ENCODE measurements at places on chromosomes 1 and 21.

GRCh38 chr1:37741662-37742061, 23.3 kb downstream of the EPHA10 start:
- H3K4me3 ChIP-seq, result no peak overlapping the region
- peaks cover 22% of the 10 kb centered on the region for H3K27me3 ChIP-seq
- DNase-seq, result no peak
- H3K36me3 ChIP-seq, result no peaks in the 10 kb centered on the region

DNA sequence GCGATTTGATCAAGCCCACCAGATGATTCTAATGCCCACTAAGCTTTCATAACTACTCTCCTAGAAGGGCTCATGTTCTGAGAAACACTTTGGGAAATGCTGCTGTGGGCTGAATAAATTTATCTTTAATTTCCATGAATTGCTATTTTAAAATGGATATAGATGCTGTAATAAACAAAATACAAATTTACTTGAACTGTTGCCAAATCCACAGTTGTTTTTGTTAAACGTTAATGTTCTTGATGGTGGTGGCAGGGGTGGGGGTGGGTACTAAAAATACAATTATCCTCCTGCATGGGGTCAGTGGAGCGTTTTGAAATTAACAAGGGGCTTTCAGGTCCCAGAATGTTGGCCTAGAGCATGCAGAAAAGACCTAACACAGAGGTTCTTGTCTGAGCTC, 244.7 kb upstream of the POU3F1 start:
- DNase-seq, result no peak
- peaks cover 44% of the 10 kb centered on the region for H3K27me3 ChIP-seq
- H3K27ac ChIP-seq, result no peak overlapping the region
- H3K4me3 ChIP-seq, result no peak overlapping the region

- peaks cover 3% of the 10 kb centered on the region for H3K4me1 ChIP-seq
- H3K4me3 ChIP-seq, result no peak overlapping the region
- no peak overlapping the region for H3K27ac ChIP-seq
- no peaks in the 10 kb centered on the region for H3K27me3 ChIP-seq
- no peak for DNase-seq
These were observed 1679.0 kb upstream of the B3GALT2 start for GRCh38 chr1:194865383-194865782.

- H3K36me3 ChIP-seq, result peaks cover 9% of the 10 kb centered on the region
- DNase-seq, result no peak
- no peak overlapping the region for H3K27ac ChIP-seq
- no peaks in the 10 kb centered on the region for H3K27me3 ChIP-seq
These were observed 48.5 kb downstream of the BACE2 start for GRCh38 chr21:41216486-41216885.

GRCh38 chr1:21589618-21590017, 79.5 kb downstream of the RAP1GAP start:
- no peak overlapping the region for H3K27ac ChIP-seq
- DNase-seq, result no peak
- H3K4me1 ChIP-seq, result no peaks in the 10 kb centered on the region

DNA sequence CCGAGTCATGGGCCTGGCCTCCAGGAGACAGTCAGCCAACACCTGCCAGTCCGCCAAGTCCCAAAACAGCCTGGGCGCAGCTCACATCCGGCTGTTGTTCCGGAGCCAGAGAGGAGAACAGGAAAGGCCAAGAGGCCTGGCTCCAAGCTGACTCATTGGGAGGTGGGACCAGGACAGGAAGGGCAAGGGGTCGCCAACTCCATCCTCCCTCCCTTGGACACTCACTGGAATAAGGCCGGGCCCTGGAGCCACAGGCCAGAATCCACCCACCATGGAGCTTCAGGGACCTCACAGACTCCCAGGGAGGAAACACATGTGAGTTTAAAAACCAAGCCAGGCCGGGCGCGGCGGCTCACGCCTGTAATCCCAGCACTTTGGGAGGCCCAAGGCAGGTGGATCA, 25.1 kb upstream of the CLIC4 start:
- H3K4me1 ChIP-seq, result no peaks in the 10 kb centered on the region
- no peaks in the 10 kb centered on the region for H3K27me3 ChIP-seq
- no peaks in the 10 kb centered on the region for H3K36me3 ChIP-seq
- no peak for DNase-seq

- H3K36me3 ChIP-seq, result no peaks in the 10 kb centered on the region
- peaks cover 3% of the 10 kb centered on the region for H3K4me1 ChIP-seq
- no peak overlapping the region for H3K27ac ChIP-seq
- no peaks in the 10 kb centered on the region for H3K27me3 ChIP-seq
- no peak overlapping the region for H3K4me3 ChIP-seq
- no peak for DNase-seq
These were observed 8.6 kb upstream of the LRRC8B start for GRCh38 chr1:89516055-89516454.

DNA sequence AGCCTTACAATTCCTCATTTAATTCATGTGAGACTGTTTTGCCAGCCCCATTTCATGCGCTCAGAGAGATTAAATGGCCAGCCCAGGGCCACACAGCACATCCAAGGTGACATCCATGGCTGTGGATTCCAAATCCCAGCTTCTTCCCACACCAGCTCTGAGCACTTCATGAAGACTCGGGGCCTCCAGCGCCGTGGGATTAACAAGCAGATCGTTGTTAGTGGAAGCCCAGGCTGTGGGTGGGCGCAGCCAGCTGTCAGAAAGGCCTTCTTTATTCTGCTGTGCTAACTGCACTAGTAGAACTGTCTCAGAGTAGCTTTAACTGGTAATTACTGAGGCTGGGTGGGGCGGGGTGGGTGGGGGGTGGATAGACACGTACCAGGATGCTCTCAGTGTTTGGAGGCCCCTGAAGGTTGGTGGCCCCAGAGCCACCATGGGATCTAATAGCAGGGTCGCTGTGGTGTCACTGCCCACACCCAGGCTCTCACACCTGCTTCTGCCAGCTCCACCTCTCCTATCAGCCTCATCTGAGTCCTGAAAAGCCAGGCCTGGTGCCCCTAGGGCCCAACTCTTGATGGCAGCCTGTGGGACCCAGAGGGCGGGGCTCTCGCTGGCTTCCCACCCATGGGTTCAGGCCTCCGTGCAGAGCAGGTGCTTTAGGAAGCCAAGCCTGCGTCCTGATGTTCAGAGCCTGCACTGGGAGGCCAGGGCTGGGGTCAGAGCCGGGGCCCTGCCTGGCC, 3.4 kb downstream of the BMP8A start:
- no peaks in the 10 kb centered on the region for H3K36me3 ChIP-seq
- H3K27me3 ChIP-seq, result peaks cover 24% of the 10 kb centered on the region
- no peak for DNase-seq

DNA sequence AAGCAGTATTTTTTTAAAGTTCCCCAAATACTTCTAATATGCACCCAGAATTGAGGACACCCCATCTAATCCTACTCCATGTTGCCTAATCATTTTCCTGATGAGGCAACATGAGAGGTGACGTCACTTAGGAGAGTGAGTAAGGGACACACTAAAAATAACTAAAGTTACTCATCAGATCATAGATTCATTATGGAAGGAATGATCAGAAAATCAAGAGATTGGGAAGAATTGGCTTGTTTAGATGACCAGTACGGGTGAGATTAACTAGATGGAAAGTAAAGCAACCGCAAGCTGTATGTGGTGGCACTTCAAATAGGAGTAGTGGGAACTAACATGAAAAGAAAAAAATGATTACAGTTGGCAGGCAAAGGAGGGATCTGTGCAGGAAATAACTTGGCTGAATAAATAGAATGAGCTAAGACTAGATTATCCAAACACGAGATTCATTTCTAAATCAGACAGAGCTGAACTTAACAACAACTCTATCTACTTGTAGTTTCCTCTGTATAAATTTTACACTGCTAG, 61.4 kb upstream of the CXADR start:
- H3K36me3 ChIP-seq, result no peaks in the 10 kb centered on the region
- no peak for DNase-seq
- H3K27me3 ChIP-seq, result no peaks in the 10 kb centered on the region
- H3K27ac ChIP-seq, result no peak overlapping the region
- H3K4me1 ChIP-seq, result no peaks in the 10 kb centered on the region

- H3K27ac ChIP-seq, result no peak overlapping the region
- H3K36me3 ChIP-seq, result no peaks in the 10 kb centered on the region
- peaks cover 3% of the 10 kb centered on the region for H3K27me3 ChIP-seq
- DNase-seq, result no peak
- H3K4me3 ChIP-seq, result no peak overlapping the region
- no peaks in the 10 kb centered on the region for H3K4me1 ChIP-seq
These were observed 57.2 kb downstream of the TNN start for GRCh38 chr1:175124861-175125260.

DNA sequence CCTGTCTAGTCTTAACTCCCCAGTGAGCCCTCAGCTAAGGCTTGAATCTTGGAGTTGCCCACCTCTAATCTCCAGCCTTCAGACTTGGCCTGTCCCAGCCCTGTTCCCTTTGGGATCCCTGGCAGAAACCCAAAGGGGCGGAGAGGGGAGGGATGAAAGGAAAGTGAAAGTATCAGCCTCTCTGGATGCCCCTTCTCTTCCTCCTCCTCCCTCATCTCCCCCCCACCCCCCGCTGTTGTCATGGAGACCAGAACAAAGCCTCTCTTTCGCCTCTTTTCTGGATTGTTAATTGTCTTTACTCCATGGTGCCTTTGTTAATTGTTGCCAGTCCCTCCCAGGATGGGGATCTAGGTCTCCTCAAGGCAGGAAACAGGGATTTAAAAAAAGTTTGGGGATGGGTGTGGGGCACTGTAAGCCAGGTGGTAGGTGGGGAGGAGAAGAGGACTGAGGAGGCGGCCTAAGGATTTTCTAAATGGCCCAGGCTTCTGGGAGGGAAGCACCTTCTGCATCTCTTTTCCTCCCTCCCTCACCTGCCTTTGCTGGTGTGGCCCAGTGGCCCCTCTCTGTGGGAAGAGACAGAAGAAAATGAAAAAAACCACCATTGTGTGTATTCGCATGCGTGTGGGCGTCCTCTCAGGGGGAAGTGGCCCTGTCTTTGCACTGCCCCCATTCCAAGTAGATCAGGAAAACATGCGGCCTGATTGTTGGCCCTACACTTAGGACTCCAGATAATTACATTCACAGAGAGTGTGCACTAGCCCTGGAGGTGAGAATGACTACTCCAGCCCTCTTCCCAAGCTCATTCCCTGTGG, 7.5 kb upstream of the SOX13 start:
- no peak overlapping the region for H3K27ac ChIP-seq
- no peak overlapping the region for H3K4me3 ChIP-seq
- peaks cover 18% of the 10 kb centered on the region for H3K27me3 ChIP-seq
- H3K4me1 ChIP-seq, result no peaks in the 10 kb centered on the region
- DNase-seq, result no peak

GRCh38 chr1:226699166-226699565, 39.9 kb downstream of the ITPKB start:
- H3K27me3 ChIP-seq, result no peaks in the 10 kb centered on the region
- peak overlapping the region; percentile 60 for H3K4me3 ChIP-seq
- H3K36me3 ChIP-seq, result peaks cover 36% of the 10 kb centered on the region

DNA sequence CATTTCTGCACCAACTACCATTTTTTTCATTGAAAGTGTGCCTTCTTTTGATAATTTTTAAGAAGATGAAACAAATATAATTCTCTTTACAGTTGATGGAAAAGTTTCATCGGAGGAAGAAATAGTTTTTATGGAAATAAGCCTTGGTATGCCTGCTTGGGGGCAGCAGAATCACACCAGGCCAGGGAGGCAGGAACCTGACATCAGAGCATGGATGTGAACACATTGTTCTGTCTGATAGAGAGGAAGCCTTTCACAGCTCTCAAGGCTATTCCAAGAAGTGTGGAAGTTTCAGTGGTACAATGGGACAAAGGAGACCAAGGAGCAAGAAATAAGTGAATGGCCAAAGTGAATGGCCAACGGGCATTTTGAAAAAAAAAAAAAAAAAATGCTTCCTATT, 162.2 kb upstream of the KCNK2 start:
- H3K4me3 ChIP-seq, result no peak overlapping the region
- no peaks in the 10 kb centered on the region for H3K4me1 ChIP-seq
- no peaks in the 10 kb centered on the region for H3K36me3 ChIP-seq
- H3K27me3 ChIP-seq, result no peaks in the 10 kb centered on the region
- no peak overlapping the region for H3K27ac ChIP-seq

DNA sequence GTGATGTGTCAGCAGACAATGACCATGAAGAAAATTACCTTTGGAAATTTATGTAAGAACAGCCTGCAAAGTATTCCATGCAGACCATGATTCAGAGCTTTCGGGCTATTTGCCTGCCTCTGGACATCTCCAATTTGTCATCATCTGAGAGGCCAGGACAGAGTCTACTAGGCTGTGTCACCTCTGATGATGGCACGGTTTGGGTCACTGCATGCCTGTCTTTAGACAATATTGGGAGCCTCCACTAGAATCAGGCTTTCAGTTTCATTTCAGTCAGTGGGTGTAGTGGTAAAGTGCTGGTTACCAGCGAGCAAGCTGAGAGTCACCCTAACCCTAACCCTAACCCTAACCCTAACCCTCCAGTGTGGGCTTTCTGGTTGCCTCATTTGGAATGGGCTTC, 80.8 kb downstream of the KCNJ6 start:
- H3K4me1 ChIP-seq, result no peaks in the 10 kb centered on the region
- DNase-seq, result no peak
- H3K27me3 ChIP-seq, result no peaks in the 10 kb centered on the region
- H3K27ac ChIP-seq, result no peak overlapping the region

GRCh38 chr1:64320007-64320406, 116.6 kb downstream of the UBE2U start:
- H3K4me3 ChIP-seq, result no peak overlapping the region
- DNase-seq, result no peak
- H3K36me3 ChIP-seq, result no peaks in the 10 kb centered on the region
- H3K27ac ChIP-seq, result no peak overlapping the region
- H3K4me1 ChIP-seq, result no peaks in the 10 kb centered on the region
- peaks cover 7% of the 10 kb centered on the region for H3K27me3 ChIP-seq

DNA sequence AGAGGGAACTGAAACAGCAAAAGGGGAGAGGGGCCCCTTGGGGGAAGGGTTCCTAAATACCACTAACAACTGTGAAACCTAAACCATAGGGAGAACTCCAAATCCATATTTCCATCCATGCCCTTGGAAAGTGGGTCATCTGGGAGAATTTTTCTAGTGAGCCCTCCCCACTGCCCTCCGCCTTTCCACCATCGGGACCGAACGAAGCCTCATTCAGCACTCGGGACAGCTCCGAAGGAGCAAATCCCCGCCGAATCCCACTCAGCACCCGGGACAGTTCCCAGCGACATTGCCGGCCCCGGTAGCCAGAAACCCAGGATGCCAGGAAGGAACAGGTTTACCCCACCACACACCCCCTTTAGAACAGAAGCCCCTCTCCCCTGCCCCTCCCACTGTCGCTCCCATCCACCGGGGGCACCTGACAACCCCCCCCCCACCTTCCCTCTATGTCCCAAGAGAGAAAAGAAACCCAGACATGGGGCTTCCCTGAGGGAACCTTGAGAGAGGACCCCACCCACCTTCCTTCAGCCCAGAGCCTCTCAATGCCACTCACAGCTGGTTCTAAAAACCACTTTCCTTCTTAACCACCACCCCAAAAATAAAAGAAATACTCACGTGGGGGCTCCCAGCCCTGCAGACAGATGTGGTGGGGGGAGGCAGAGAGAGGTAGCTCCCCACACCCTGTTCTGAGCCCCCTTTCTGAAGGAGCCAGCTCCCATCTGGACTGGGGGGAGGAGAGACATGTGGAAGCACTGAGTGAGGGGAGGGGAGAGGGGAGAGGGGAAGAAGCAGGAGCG, 4.5 kb downstream of the DLGAP3 start:
- DNase-seq, result peak; percentile 32
- peaks cover 32% of the 10 kb centered on the region for H3K4me1 ChIP-seq
- peaks cover 28% of the 10 kb centered on the region for H3K27me3 ChIP-seq
- H3K4me3 ChIP-seq, result no peak overlapping the region
- H3K36me3 ChIP-seq, result no peaks in the 10 kb centered on the region
- H3K27ac ChIP-seq, result no peak overlapping the region

- no peak overlapping the region for H3K27ac ChIP-seq
- no peaks in the 10 kb centered on the region for H3K27me3 ChIP-seq
- H3K4me1 ChIP-seq, result no peaks in the 10 kb centered on the region
- H3K36me3 ChIP-seq, result no peaks in the 10 kb centered on the region
- DNase-seq, result no peak
These were observed 122.7 kb downstream of the TGFBR3 start for GRCh38 chr1:91763252-91763651.
